RWPE2 (cell line): ENCODE measurements at places on chromosomes 4 and X.

GRCh38 chr4:72582853-72583252 is 13.8 kb upstream of the ADAMTS3 start:
- no peak for DNase-seq

DNA sequence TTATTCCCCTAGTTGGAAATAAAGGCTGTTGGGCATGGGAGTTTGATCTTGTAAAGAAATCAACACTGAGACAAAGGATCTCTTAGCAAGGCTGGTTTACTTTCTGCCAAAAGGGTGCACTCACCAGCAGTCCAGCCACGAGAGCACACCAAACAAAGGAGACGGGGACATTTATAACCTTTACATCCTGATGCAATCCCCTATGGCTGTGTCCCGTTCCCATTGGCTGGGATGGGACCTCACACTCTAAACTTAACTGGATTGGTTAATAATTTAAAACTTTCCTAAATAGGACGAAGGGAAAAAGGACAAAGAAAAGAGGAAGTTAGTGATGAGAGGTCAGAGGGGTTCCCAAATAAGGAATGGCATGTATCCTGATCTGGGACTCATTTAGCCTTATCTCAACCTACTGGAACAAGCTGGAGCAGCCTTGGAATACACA is 17.9 kb downstream of the METAP1 start:
- no peak for DNase-seq

DNA sequence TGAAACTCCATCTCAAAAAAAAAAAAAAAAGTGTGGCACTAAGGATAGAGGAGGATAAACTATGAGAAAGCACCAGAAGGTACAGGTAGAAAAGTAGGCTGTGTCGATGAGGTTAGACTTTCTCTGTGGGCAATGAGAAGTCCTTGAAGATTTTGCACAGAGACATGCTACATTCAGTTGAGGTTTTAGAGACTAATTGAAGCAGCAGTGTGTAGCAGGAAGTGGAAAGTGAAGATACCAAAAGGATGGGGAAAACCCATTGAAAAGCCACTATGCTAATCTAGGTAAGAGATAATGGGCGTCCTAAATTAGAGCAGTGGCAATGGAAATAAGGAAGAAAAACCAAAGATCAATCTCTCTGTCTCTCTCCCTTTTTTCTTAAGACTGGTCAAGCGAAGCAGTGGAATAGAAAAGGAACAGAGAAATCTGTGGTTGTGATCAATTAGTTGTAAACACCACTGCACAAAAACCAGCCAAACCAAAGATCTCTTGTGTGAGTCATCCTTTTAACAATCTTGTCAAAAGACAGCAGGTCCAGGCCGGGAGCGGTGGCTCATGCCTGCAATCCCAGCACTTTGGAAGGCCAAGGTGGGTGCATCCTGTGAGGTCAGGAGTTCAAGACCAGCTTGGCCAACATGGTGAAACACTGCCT is 3.5 kb downstream of the SPINK2 start:
- no peak for DNase-seq

- DNase-seq: no peak
Observed at GRCh38 chrX:119604766-119605463, 1.3 kb downstream of the NKRF start.

DNA sequence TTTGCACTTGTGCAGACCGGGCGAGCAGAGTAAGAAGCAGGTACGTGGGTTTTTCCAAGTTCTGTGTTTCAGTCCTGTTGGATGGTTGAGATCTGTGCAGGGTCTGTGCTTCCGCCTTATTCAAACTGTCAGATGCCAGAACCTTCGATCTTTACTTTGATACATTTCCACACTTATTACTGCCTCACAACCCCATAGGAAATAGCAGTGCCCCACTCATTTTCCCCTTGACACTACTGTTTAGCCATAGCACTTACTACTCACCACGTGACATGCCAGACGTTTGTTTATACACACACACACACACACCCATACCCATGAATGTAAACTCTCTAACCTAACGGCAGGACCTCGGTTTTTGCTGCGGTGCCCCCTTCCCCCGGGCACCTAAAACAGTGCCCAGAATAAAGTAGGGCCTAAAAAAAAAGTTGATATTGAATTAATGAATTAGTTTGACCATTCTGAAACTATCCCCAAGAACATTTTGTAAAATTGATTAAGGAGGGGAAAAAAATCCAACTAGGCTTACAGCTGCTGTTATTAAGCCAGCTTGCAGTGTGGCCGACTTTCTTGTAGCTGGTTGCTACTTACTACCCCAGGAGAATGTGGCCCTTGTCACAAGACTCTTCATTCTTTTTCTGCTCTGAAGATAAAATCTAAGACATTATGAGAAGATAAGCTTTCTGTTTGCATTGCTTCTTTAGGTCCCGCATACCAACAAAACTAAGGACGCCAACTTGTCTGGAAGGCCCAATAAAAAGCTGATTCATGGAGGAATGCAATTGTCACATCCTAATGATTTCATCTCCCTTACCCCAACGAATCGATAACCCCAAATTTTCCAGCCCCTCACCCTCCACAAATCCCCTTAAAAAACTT is 704 bp upstream of the SEPSECS start:
- no peak for DNase-seq

- no peak for DNase-seq
Observed at GRCh38 chrX:39779952-39780783, 317.6 kb downstream of the BCOR start.

DNA sequence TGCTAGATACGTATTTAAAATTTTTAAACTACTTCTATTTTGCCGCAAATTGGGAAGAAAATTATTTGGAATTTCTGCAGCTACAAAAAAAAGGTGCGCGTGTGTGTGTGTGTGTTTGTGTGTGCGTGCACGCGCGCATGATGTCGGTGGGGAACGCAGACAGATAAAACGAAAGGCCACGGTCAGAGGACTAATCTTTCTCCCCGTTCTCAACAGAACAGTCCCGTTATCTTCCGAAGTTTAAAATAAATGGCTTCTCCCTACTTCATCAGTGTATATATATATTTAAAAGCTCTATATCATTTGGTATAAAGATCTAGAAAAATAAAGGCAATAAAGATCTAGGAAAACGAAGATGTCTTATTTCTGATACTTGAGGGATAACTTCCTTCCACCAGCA is 1.5 kb downstream of the MGARP start:
- DNase-seq: no peak

- no peak for DNase-seq
Observed at GRCh38 chrX:10631416-10632145, 11.2 kb upstream of the MID1 start.

GRCh38 chr4:5810770-5811430 is 82.0 kb downstream of the CRMP1 start:
- DNase-seq: no peak

- DNase-seq: no peak
Observed at GRCh38 chrX:111914398-111915090, 38.6 kb downstream of the TRPC5OS start.

DNA sequence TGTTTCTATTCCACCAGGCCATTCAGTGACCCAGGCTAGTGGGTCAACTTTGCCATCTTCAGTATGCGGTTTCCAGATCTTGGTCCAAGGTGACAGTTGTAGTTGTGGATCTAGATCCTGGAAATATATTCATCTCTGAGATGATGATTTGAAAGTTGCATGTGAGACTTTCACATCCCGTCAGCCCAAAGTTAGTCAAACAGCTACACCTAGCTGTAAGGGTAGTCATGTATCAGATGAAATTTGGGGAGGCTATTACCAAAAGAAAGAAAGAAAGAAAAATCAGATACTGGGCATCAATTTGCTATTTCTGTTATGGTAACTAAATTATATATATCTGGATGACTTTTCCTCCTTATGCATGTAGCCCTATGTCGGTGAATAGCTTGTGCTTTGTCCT is 259.4 kb upstream of the ARX start:
- DNase-seq: no peak

- no peak for DNase-seq
Observed at GRCh38 chrX:120301960-120302359, 9.3 kb downstream of the TMEM255A start.

- DNase-seq: no peak
Observed at GRCh38 chr4:81116566-81116965, 86.1 kb downstream of the BMP3 start.

- DNase-seq: no peak
Observed at GRCh38 chrX:153669174-153669890, 4.3 kb downstream of the PNCK start.

DNA sequence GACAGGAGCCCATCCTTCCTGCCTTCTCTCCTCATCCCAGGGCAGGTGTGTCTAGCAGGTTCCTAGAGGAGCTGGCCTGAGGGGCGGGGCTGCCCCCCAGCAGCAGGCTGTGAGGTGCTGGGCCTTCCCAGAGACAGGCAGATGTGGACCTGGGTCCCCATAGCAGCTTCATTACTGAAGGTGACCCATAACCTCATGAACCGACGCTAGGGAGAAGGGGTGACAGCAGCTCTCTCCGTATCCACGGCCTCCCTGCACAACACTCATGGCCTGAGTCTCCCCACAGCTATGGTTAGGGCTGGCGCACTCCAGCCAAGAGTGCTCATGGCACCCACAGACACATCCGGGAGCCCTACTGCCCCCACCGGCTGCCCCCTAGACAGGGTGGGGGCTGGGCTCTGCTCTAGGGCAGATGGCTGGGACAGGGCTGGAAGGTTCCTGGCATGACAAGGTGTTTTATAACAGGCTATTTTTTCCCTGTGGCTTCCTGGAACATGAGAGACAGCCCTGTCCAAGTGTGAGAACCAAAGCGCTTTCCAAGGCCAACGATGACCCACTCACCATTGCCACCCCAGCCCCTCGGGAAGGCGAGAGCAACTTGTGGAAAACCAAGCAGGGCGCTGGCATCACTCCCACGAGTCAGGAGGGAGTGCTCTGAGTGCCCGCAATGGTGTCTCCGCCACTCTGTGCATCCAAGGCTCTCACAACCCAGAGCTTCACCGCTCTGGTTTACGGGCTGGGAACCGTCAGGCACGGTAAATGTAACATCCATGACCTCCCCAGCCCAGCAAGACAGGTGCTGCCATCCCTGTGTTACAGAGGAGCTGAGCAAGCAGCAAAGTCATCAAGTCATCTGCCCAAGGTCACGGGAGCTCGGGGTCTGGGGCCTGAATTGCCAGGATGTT is 59.8 kb downstream of the ACOX3 start:
- no peak for DNase-seq

GRCh38 chr4:141713771-141714445 is 77.5 kb downstream of the IL15 start:
- no peak for DNase-seq

- DNase-seq: no peak
Observed at GRCh38 chr4:2352171-2352570, 66.3 kb downstream of the ZFYVE28 start.

- DNase-seq: no peak
Observed at GRCh38 chr4:133149932-133150471, 908 bp downstream of the PCDH10 start.

GRCh38 chr4:37951461-37952352 is 8.5 kb upstream of the PTTG2 start:
- DNase-seq: no peak

DNA sequence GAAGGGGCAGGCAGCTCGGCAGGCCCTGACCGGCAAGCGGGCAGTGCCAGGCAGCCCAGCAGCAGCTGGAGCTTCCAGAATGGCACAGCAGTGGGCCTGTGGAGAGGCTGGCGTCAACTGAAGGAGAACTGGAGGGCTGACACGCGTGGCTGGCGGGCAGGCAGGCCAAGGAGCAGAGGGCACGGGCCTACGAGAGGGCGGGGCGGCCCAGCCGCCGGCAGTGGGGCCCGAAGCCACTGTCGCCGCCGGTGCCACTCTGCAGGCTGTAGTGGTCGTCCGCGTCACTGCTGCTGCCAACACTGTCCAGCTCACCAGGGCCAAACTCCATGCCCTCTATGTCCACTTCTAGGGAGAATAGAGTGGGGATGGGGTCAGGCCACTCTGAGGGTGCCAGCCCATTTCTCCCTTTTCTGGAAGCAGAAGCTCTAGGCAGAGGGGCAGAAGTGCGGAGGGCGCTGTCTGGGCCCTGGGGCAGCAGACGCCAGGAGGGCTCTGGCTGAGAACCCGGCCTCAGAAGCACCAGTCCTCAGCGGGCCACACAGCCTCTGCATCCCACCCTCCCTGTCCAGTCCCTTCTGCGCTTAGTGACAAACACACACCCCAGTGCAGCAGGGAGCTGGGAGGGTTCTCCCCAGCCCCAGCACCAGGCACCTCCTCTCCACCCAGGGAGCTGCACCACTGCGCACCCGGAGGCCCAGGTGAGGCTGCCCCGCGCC is 8.6 kb upstream of the HAUS3 start:
- no peak for DNase-seq

DNA sequence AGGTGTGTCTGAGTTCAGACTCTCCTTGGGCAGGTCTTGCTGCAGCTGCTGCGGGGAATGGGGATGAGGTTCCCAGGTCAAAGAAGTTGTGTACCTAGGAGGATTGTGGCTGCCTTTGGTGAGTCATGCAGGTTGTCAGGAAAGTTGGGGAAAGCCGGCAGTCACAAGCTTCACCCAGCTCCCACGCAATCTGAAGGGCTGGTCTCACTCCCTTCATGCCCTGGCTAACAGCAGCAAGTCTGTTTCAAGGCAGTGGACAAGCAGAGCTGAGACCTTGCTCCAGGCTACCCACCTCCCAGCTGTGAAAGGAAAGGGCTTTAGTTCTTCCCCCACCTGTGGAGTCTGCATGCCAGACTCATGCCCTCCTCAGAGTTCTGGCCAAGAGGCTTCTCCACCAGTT is 287.2 kb downstream of the DTHD1 start:
- DNase-seq: no peak

GRCh38 chr4:83782591-83782990 is 246.7 kb downstream of the GPAT3 start:
- no peak for DNase-seq

- DNase-seq: no peak
Observed at GRCh38 chrX:139831675-139832456, 101.0 kb downstream of the ATP11C start.

DNA sequence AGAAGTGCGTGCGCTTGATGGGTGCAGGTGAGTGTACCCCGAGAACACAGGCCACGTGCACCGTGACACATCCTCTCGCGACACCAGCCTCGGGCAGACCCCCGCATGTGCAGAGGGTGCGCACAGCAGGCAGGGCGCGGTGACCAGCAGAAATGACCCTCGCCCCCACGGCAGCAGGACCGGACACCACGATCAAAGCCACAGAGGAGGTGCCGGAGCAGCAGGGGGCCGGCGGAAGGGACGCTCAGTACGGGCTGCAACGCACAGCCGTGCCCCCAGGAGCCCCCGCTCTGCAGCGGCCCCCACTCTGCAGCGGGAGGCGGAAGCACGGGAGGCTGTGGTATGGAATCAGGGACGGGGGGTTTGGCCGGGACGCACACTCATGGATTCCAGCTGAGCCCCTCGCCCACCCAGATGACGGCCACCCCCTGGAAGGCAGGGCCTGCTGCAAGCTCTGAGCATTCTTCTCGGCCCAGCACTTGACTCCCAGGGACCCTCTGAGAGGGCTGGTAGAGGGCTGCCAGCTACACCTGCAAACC is 17.1 kb downstream of the PPP2R3B start:
- DNase-seq: peak; percentile 72

GRCh38 chr4:90486346-90486745 is 359.2 kb downstream of the CCSER1 start:
- no peak for DNase-seq
